ENCODE measurements at places on chromosomes 3 and 15.

DNA sequence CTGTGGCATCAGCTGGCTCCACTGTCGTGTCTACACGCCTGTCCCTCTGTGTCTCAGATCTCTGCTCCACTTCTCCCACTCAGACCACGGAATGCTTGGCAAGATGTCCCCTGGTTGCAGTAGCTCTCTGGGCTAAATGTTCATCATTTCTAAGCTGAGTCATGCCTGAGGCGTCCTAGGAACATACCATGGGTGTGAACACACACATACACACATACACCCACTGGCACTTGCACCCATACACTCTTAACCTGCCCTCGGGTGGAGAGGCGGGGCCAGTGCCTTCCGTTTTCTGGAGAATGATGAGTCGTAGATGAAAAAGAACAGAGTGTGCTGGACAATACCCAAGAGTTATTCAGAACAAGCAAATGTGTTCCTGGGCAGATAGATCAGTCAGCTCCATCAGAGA, 72.4 kb downstream of the SENP2 start:
- no peak for DNase-seq

DNA sequence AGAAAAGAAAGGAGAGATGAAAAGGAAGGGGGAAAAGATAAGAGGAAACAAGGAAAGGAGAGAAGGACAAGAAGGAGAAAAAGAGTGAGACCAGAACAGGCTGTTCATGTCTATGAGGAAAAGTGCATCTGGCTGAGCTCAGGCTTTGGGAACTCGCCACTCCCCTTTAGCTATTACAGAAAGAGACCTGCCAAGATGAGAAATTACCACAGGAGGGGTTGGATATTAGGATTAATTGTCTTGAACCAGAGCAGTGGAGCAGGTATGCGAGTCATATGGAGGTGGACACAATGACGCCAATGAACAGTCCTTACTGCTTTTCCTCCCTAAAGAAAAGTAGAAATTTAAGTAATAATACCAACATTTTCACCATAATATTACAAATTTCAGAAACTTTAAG, 577.0 kb upstream of the ARRDC4 start:
- DNase-seq, result no peak

DNA sequence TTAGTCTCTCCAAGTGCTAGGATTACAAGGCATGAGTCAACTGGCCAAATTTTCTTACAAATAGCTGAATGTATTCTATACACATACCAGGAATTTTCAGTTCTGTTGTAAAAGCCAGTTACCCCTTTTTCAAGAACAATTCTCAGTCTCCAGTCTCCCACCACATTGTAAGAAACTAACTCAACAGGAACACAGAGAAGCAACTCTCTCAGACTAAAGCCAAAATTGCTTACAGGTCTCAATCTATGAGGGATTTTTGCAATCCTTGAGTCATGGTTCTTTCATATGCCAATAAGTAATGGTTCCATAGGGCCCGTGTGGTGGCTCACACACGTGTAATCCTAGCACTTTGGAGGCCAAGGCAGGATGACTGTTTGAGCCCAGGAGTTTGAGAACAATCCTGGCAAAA, 8.5 kb downstream of the IP6K2 start:
- no peak for DNase-seq

- no peak for DNase-seq
Measured at GRCh38 chr15:73573572-73573971, 59.6 kb downstream of the NPTN start.

GRCh38 chr3:32184187-32184730, 54.2 kb upstream of the CMTM8 start:
- DNase-seq, result no peak

DNA sequence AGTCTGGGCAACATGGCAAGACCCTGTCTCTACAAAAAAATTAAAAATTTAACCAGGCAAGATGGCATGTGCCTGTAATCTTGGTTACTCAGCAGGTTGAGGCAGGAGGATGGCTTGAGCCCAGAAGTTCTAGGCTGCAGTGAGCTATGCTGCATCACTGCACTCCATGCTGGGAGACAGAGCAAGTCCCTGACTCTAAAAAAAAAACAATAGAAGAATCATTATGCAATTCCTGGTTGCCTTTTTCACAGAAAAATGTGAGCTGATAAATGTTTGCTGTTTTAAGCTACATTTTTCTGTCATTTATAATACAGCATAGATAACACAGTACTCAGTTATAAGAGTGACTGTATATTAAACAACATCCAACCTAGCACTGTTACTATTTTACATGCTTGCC, 148.8 kb downstream of the SCAPER start:
- no peak for DNase-seq

- no peak for DNase-seq
Measured at GRCh38 chr15:68418611-68419161, 13.3 kb downstream of the ITGA11 start.

DNA sequence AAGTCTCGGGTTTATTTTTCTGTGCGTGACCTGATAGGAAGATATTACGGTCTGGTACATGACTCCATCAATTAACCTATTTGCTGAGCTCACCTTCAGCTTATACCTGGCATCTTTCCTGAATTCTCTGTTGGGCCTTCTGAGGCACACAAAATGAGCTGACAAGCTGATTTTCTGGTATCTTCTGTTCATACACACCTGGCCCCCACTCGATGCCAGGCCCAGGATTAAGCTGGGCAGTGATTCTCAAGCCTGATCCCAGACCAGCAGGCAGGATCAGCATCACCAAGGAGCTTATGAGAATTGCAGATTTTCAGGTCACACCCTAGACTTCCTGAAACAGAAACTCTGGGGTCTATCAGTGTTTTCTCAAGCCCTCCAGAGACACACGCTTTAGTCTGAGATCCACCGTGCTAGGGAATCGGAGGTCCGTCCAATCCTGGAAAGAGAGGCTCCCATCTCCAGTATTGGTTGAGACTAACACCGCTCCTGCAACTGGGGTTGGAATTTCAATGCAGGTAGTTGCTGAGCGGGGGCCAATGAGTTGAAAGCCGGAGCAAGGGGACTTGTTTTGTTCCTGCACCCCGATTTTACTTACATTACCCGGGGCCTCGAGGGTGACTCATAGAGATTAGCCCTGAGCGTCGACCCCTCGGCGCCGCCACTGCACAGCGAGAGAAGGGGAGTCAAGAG, 636 bp upstream of the EIF1B start:
- no peak for DNase-seq

Data from GM23338 (cell line).